Activated CD4-positive, alpha-beta T cell treated with anti-CD3 and anti-CD28 coated beads, Interleukin-2, amount 10 ng/mL, durations not matched to agents 7 days and 5 days (primary cell): ENCODE measurements at places on chromosomes 6 and 20.

DNA sequence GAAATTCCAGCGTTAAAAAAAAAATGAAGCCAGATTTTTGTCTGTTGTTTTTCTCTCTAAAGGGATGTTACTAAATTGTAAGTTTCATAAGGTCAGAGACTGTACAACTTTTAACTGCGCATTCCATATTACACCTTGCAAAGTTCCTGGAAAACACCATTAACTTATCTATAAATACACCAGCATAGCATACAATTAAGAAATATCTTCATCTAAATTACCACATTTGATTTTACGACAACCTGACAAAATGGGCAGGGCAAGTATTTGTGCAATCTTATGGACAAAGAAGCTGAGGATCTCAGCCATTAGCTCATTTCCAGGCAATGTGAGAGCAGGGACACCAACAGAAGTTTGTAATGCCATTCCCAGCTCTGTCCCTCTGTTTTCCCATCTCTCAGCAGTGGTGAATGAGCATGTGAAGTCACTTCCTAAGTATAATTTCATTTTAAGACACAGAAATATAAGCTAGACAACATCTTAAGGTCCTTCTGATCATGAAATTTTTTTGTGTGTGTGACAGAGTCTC is 12.9 kb upstream of the GCM1 start:
- DNase-seq: no peak

GRCh38 chr20:39108746-39109145 is 146.6 kb downstream of the DHX35 start:
- no peak for DNase-seq

DNA sequence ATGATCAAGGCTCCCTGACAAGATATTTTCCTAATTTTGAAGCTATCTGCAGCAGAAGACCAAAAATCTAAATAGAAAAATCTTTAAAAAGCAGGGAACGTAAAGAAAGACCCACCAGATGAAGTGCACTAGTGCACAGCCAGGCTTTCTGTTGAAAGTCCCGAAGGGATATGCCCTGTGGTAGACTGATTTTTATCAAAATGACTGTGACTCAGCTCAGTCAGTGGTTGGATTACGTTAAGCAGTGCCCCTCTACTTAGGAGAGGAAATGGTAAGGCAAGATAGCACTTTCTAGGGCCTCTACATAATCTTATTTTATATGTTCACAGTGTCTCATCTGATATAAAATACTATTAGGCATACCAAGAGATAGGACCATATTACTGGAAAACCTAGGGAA is 123.4 kb upstream of the RAB32 start:
- no peak for DNase-seq

GRCh38 chr6:74256781-74257180 is 560.8 kb downstream of the CD109 start:
- no peak for DNase-seq

DNA sequence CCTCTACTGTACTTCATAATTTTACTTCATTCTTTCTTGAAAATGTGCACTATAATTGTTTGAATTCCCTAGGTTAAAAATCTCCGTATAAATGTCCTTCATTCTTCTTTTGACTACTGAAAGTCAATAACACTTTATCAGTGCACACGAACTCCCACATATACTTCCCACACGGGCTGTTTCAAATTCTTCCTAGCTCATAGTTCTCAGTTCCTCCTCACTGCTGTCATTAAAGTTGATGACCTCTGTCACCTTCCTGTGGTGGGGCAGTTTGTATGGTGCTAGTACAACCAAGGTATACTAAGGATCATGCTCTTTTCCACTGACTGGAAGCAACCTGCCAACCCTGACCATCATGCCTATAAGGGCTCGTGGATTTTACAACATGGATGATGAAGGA is 40.0 kb upstream of the CD2AP start:
- DNase-seq: no peak

DNA sequence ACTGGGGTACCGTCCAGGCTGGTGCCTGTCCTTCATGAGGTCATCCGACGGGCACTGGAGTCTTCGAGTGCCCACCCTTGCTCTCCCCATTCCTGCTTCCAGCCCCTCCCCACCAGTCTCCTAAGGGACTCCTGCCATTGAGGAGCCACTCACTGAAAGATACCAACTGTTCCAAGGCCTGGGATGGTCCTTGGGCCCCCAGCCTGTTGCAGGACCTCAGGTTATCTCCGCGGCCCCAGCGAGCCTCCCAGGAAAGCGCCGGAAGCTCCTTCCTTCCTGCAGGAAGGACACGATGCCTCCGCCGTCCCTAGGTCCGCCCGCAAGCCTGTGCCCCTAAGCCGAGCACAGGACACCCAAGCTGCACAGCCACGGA is 1.2 kb downstream of the NKAIN4 start:
- DNase-seq: no peak

DNA sequence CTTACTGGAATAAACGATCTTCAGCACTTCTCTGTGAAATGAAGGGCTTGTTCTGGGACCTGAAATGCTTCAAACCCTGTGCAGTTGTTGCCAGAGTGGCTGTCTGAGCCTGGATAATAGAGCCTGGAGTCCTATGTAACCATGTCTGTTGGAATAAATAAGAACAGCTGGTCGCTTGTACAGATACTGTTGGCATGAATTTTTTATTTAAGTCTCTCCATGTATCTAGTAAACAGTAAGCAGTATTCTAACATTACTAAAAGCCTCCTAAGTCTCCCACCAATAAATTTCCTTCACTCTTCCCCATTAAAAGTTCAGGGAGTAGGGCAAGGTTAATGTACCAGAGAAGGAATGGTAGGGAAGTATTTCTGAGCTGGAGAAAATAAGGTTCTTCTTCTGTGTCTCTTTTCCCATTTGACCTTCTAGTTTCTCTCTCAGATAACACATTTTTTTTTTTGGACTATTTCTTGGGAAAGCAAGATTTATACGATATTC is 227.5 kb downstream of the PRL start:
- DNase-seq: no peak

DNA sequence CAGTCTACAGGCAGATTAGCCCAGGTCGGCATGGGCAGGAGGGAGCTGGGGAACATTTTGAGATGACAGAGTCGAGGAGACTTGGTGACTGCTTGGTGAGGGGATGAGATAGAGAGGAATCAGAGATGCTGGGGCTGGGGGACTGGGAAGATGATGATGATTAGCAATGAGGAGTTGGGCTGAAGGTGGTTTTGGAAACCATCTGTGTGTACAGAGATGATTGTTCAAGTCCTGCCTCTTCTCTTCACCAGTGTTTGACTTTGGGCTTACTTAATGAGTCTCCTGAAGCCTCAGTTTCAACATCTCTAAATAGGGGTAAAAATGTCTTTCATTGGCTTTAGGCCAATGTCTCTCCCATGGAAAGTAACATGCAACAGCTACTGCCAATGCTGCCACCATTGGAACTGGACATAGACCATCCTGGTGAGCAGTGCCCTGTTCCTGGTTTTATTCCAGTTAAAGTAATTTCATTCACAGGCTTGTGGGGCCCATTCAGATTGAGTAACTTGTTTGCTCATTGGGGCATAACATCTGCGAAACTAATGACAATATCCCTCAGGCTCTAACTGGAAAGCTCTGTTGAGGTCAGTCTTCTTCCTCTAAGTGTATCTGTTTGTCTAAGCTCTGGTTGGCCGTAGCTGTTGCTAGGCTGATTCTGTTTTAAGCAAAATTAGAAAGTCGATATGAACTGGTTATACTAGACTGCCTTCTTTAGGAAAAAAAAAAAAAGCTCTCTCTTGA is 99.1 kb downstream of the ARMC2 start:
- DNase-seq: no peak

GRCh38 chr6:12578751-12579150 is 137.8 kb upstream of the PHACTR1 start:
- no peak for DNase-seq

DNA sequence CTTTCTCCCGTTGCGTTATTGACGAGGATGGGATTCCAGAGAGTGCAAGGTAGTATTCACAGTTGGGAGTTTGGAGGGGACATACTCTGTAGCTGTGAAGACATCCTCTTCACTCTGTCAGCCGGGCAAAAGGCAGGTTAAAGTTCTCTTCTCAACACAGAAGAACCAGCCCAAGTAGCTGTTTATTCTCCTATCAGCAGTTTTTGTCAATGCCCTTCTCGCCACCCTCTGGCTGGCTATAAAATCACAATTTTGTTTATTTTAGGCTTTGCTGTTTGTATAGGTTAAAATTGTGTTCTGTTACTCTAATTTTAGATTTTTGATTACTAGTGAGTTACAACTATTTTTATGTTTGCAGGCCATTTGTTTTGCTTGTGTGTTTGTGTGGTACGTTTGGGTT is 37.9 kb upstream of the MAS1 start:
- DNase-seq: peak; percentile 41

GRCh38 chr6:141195251-141195832 is 937.4 kb upstream of the GJE1 start:
- no peak for DNase-seq

- DNase-seq: no peak
Observed at GRCh38 chr20:43550456-43550855, 8.4 kb upstream of the SGK2 start.

GRCh38 chr6:137156650-137157049 is 16.8 kb downstream of the IL22RA2 start:
- DNase-seq: no peak

- DNase-seq: no peak
Observed at GRCh38 chr6:111113336-111114086, 26.2 kb downstream of the SLC16A10 start.

- no peak for DNase-seq
Observed at GRCh38 chr6:53412751-53413150, 64.0 kb upstream of the ELOVL5 start.

GRCh38 chr20:9119776-9120175 is 50.9 kb downstream of the PLCB4 start:
- no peak for DNase-seq

- peak; percentile 14 for DNase-seq
Observed at GRCh38 chr6:24667378-24667803, 514 bp downstream of the ACOT13 start.

DNA sequence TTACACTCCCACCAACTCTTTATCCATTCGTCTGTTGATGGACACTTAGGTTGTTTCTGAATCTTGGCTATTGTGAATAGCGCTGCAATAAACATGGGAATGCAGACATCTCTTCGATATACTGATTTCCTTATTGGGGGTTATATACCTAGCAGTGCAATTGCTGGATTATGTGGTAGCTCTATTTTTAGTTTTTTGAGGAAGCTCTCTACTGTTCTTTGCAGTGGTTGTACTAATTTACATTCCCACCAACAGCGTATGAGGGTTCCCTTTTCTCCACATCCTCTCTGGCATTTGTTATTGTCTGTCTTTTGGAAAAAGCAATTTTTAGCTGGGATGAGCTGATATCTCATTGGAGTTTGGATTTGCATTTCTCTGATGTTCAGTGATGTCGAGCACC is 4.6 kb upstream of the PFDN4 start:
- DNase-seq: no peak

- DNase-seq: no peak
Observed at GRCh38 chr6:137489046-137490005, 4.9 kb downstream of the OLIG3 start.

- DNase-seq: no peak
Observed at GRCh38 chr20:53914091-53914780, 156.2 kb downstream of the BCAS1 start.

GRCh38 chr20:63577317-63577894 is 3.4 kb upstream of the HELZ2 start:
- no peak for DNase-seq

DNA sequence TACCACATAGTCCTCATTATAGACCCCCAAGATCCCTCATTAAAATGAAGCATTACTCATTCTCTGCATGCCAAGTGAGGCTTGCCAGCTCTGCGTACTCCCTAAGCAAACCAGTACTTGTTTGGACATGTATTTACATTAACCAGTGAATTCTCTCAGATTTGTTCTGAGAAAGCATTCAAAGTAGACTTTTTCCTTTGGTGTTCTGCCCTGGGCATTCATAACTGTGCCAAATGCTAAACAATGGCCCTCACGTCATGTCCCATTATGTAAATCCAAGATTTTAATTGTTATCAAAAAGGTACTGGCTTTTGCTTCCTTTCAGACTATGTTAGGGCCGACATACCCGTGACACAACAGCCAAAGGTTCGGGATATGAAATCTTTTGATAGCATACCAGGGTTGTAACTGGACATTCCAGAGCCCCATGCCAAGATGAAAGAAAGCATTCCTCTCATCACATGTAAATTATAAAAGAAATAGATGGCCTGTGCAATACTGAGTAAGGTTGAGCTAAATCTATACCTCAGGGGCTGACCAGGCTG is 164.2 kb downstream of the ADAT2 start:
- no peak for DNase-seq

DNA sequence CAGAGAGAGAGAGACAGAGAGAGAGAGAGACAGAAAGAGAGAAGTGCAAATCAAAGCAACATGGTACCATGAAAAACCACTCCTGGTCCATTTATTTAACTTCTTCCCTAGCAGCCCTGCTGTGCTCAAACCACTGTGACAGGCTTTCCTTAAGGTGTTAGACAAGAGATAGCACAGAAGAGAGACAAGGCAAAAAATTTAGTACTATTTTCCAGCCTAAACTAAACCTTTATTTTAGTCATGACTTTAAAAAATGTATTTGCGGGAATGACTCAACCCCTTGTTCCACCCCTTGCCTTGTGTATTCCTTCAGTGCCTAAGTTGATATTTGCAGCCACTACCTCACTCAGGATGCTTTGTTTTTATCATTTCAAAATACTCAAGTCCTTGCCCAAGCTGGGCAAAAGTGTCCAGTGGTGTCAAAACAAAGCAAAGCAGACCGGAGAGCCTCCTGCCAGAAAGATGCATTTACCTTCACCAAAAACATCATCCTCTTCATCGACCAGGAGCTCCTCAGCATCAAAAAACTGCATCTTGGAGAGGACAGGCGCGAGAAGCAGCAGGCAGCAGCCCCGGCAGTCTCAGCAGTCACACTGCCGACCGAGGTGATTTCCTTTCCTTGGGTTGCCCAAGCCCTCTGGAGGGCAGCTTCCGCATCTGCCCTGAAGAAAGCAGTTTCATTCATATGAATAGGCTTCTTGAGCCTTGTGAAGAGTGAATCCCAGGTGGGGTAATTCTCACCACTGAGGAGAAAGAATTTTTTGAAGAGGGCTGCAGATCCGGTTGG is at the start of gene RIPOR2:
TSS of gene RIPOR2 (minus strand) at position 595 of the 787 bp plus-strand sequence. CDS start at position 533, 62 bp downstream.
- DNase-seq: peak; percentile 86

DNA sequence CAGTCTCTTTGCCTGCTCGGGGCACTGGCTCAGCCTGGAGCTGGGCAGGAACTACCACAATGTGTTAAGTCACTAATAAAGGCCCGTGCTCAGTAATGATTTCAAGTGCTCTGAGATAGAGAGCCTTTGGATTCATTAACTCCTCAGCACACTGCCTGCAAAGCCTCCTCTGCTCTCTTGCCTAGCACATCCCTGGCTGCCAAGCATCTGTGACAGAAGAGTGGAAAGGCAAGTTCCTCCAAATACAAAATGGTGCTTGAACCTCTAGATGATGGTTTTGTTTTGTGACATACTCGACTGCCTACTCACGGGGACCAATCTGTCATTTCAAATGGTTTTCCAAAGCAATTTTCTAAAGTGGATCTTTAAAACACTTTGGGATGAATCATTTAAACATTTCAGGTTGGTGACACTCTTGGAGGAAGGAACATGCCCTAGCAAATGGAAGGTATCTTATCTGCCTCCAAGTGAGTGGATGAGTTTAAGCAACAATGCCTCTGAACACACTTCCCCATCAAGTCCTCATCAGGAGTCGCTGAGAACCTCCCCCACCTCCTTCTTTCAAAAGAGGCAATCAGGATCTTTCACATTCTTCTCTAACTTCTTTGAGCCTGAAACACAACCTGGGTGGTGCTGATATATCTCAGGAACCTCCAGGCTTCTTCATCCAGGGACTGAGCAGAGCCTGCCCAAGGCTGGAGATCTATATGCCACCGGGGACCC is 35.8 kb downstream of the METTL24 start:
- no peak for DNase-seq
